ENCODE measurements at places on chromosomes 12 and 14. TPM values are rescaled to one million over a fixed set of nuclear protein-coding genes. Genes with fewer than 3 reads are reported as not detected.
A peak's percentile ranks its signal among the peaks of the same experiment; 100 is the strongest.

The SYT1 gene
- not detected for total RNA-seq

The B4GALNT3 gene
- total RNA-seq = 6.9 TPM

DNA sequence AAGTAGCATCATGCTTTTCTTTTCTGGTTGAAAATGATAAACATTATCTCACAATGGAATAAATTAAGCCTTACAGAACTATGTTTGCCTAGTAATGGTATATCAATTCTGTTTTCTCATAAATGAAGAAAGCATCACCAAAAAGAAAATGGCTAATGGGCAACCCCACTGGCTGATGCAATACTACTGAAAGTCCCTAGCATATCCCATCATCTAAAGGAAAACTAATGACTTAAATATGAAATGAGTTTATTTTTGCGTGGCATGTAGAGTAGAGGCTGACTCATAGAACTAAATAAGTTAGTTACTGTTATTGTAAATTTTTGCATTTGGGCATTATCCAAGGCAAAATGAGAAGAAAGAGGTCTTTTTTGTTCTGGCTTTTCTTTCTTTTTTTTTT lies 1156.3 kb upstream of the SEL1L start:
- H3K4me3 ChIP-seq = no peak overlapping the region
- H3K27me3 ChIP-seq = no peaks in the 10 kb centered on the region
- H3K4me1 ChIP-seq = no peaks in the 10 kb centered on the region
- H3K27ac ChIP-seq = no peak overlapping the region
- DNase-seq = no peak

The GPR162 gene
- 0.11 TPM for total RNA-seq

DNA sequence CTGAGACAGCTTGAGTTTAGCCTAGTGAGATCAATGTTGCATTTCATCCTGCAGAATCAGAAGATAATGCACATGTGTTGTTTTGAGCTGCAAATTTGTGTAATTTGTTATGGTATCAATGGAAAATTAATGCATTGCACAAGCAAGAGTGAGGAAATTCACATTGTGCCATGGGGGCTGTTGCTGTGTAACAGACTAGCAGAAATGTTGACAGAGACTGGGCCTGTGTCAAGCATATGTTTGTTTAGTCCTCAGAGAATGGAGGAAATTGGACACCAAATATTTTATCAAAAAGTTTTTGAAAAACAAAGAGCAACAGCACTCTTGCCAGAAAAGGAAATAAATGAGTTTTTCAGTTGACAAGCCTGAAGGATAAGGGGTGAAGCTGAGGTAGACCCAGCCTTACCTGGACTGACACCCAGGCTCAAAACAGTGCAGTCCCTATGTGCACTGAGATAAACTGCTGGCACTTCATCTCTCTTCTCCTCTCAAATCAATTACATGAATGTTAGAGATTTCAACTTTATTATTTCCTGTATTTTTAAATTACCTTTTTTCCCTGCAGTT lies 1150.0 kb downstream of the FSCB start:
- H3K4me3 ChIP-seq = no peak overlapping the region
- H3K36me3 ChIP-seq = no peaks in the 10 kb centered on the region
- DNase-seq = no peak
- H3K4me1 ChIP-seq = no peaks in the 10 kb centered on the region
- H3K27ac ChIP-seq = no peak overlapping the region

GRCh38 chr12:111182382-111182781 lies 186.5 kb downstream of the PHETA1 start:
- no peaks in the 10 kb centered on the region for H3K36me3 ChIP-seq
- no peak for DNase-seq
- H3K4me3 ChIP-seq = no peak overlapping the region
- no peak overlapping the region for H3K27ac ChIP-seq
- H3K27me3 ChIP-seq = peaks cover 16% of the 10 kb centered on the region
- H3K4me1 ChIP-seq = no peaks in the 10 kb centered on the region

DNA sequence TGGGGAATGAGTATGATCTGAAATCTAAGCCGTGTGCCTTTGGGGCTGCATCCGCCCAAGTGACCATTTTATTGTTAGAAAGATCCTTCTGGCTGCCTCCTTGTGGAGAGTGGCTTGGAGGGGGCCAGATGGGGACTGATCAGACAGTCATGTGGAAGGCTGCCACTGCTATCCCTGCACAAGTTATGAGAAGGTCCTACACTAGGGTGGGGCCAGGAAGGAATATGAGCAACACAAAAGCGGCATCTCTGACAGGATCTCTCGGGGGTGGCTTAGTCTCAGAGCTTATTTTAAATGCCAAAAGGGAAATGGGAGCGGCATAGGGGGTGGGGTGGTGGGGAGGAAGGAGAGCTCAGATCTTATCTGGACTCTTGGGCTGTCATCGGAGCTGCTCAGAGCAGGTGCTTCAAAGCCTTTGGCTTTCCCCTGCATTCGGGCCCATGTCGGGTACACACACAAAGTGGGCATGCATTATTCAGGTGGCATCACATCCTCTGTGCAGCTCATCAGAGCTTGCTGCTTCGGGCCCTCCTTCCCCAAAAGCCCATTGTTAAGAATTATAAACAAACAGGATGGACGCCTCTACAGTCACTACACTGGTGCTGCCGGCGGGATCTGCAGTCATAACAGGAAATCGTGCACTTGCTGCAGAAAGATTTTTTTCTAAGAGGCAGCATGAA lies 805.4 kb downstream of the VRK1 start:
- H3K27me3 ChIP-seq = no peaks in the 10 kb centered on the region
- H3K4me1 ChIP-seq = peaks cover 29% of the 10 kb centered on the region
- no peak overlapping the region for H3K27ac ChIP-seq
- peaks cover 16% of the 10 kb centered on the region for H3K36me3 ChIP-seq
- peak; percentile 72 for DNase-seq

- no peaks in the 10 kb centered on the region for H3K36me3 ChIP-seq
- H3K4me1 ChIP-seq = no peaks in the 10 kb centered on the region
- no peak overlapping the region for H3K4me3 ChIP-seq
Observed at GRCh38 chr14:29648045-29648444, 279.6 kb downstream of the PRKD1 start.

DNA sequence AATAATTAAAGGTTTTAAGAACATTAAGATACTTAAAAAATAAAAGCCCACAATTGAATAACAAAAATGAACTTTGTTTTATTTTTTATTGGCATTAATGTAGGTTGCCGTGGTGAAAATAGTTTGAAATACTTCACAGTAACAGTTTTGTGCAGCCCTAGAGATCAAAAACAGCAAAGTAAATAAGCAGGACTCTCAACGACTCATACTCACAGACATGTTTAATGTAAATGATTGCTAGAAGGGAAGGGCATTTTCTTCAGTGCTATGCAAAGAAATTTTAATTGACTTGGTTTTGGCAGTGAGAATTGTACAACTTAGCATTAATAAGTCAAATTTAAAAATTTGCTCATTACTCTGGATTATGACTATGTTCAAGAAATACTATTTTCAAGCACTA lies 16.0 kb downstream of the TRMT5 start:
- H3K4me1 ChIP-seq = peaks cover 11% of the 10 kb centered on the region
- DNase-seq = no peak
- H3K27ac ChIP-seq = no peak overlapping the region
- H3K36me3 ChIP-seq = peaks cover 34% of the 10 kb centered on the region

All from activated T-helper 2 cell treated with anti-CD3 and anti-CD28 coated beads, Interferon-gamma antibody, Interleukin-2, Interleukin-4, amounts not matched to agents 10 μg/mL and 5 μg/mL and 100 μg/mL, durations not matched to agents 14 hours and 24 hours and 36 hours (primary cell).